SJSA1 (cell line): ENCODE measurements at places on chromosomes 5 and 9. TPM values are rescaled to one million over a fixed set of nuclear protein-coding genes. Genes with fewer than 3 reads are reported as not detected.

- peak overlapping the region; percentile 81 for H3K4me3 ChIP-seq
- H3K36me3 ChIP-seq = no peaks in the 10 kb centered on the region; the same call in 1 of the 2 replicates
- H3K27me3 ChIP-seq = no peaks in the 10 kb centered on the region
- peak overlapping the region; percentile 38 for H3K27ac ChIP-seq
These were observed 724 bp downstream of the NR2F1-AS1 start for GRCh38 chr5:93580063-93580926.

- H3K27me3 ChIP-seq = no peaks in the 10 kb centered on the region
- no peak overlapping the region for H3K4me3 ChIP-seq
- no peaks in the 10 kb centered on the region for H3K36me3 ChIP-seq
These were observed 334.4 kb downstream of the KCTD16 start for GRCh38 chr5:144504929-144505577.

DNA sequence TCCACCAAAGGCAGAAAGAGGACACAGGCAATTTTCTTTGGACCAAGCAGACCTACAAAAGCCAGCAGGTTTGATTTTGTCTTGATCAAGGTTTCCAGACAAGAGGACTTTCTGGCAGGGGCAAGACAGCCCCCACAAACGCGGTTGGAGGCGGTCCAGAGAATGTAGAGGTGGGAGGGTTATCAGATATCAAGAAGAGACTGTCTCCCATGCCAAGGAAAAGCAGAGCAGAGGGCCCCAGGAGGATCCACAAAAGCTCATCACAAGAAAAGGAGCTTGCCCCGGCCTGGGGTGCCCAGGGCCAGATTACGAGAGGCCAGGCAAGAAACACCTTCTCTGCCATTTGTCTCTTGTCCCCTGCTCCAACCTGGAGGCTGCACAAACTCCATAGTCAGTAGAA is 538.9 kb downstream of the BNC2 start:
- peaks cover 34% of the 10 kb centered on the region for H3K4me1 ChIP-seq
- no peak overlapping the region for H3K27ac ChIP-seq
- H3K4me3 ChIP-seq = no peak overlapping the region
- H3K27me3 ChIP-seq = no peaks in the 10 kb centered on the region

DNA sequence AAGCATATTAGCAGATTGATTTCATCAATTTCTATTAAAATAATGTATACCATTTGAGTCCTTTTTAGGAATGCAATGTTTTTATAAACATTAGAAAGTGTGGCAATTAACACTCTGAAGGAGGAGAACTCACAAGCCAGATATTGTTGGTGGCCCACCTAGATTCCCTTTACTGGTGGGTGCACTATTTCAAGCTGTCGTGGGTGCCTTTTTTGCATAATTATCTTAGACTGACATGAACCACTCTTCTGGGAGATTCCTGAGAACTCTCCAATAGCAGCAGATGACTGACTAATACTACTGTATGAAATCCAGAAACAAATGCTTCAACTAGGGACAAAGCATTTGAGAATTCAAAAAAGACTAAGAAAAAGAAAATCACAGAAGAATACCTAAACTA is 526.0 kb downstream of the CDH18 start:
- no peaks in the 10 kb centered on the region for H3K27me3 ChIP-seq
- H3K27ac ChIP-seq = no peak overlapping the region
- H3K4me3 ChIP-seq = no peak overlapping the region
- DNase-seq = no peak
- H3K36me3 ChIP-seq = no peaks in the 10 kb centered on the region

- no peaks in the 10 kb centered on the region for H3K4me1 ChIP-seq
- H3K36me3 ChIP-seq = no peaks in the 10 kb centered on the region
- H3K27ac ChIP-seq = no peak overlapping the region
- no peak for DNase-seq
- H3K27me3 ChIP-seq = no peaks in the 10 kb centered on the region
These were observed 61.2 kb downstream of the TMEM232 start for GRCh38 chr5:110665184-110665726.

- 0 out of 2 replicates have a peak, but pooled peaks cover under 1% of the 10 kb centered on the region for H3K36me3 ChIP-seq
- no peaks in the 10 kb centered on the region for H3K27me3 ChIP-seq
- H3K4me3 ChIP-seq = no peak overlapping the region
- DNase-seq = peak; percentile 84
- peaks cover 22% of the 10 kb centered on the region for H3K4me1 ChIP-seq
These were observed 226.1 kb downstream of the NR3C1 start for GRCh38 chr5:143177263-143177983.

DNA sequence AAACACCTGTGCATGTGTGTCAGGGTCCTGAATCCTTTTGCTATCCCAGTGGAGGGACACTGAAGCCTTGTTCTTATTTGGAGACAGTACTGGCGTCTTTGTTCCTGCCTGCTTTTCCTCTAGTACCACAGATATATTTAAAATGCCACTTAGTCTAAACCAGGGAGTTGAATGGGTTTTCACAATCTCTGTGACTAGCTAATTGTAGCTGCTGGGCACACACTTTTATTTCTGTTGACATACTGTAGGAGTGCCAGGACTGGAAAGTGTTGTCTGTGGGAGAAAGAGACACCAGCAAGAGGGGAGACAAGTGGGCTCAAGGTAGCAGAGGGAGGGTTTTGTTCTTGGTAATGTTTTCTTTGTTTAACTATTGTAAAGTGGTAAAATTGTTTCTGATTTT is 174.0 kb upstream of the SV2C start:
- H3K4me1 ChIP-seq = no peaks in the 10 kb centered on the region
- no peaks in the 10 kb centered on the region for H3K36me3 ChIP-seq
- DNase-seq = no peak
- no peak overlapping the region for H3K4me3 ChIP-seq

DNA sequence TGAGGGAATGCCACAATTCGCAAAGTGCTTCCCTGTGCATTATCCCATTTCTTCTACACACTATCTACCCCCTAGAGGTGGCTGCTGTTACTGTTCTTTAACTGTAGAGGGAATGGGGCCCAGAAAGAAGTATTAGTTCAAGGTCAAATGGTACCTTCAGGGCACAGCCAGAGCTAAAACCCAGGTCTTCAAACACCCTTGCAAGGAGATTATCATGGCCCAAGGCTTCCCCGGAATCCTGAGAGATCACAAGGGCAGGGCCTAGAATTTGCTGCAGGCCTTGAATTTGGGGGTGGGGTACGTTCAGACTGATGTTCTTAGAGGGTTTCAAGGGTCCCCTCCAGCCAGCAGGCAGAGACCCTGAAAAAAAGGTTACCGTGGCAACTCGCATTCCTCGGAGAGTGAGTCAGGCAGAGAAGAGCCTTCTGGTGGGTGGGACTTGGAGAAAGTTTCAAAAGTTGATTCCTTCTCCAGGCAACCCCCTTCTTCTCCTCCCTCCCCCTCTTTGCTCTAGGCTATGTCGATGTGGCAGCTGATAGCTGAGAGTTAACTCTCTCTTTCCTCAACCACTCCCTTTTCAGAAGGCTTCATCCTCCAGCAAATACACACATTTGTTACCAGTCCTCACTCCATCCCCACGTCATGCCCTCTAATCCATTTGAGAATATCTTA is 1.9 kb downstream of the SPARC start:
- H3K4me3 ChIP-seq = peak overlapping the region; percentile 58
- peak; percentile 97 for DNase-seq
- peaks cover 61% of the 10 kb centered on the region for H3K36me3 ChIP-seq
- H3K4me1 ChIP-seq = peaks cover 64% of the 10 kb centered on the region

DNA sequence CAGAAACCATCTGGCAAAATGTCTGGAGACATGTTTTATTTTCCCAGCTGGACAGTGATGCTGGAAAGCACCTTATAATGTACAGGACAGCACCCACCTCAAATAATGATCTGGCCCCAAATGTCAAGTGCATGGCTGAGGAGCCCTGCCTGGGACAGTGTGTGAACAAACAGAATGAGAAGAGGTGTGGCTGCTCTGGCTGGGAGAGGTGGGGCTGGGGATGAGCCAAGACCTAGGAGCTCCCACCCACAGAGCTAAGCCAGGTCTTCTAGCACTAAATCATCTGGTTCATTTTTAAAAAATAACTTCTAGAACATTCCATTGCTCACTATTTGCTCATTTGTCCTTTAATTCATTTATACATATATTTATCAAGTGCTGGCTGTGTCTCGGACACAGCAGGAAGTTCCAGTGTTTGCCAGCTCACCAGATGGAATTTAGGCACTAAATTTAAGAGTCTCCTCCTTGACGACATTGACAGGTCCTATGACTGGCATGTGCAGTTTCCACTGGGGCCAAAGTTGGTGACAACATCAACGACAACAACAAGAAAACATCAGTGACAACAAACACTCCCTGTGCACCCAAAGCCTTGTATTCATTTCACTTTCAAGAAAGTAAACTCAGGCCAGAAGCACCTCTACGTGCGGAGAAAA is 59.1 kb downstream of the GTF3C4 start:
- no peak overlapping the region for H3K4me3 ChIP-seq
- 0 out of 2 replicates have a peak, but pooled peaks cover 4% of the 10 kb centered on the region for H3K27me3 ChIP-seq
- H3K36me3 ChIP-seq = no peaks in the 10 kb centered on the region
- H3K27ac ChIP-seq = no peak overlapping the region
- no peak for DNase-seq
- no peaks in the 10 kb centered on the region for H3K4me1 ChIP-seq

- no peak overlapping the region for H3K4me3 ChIP-seq
- peaks cover 24% of the 10 kb centered on the region for H3K36me3 ChIP-seq
- peaks cover 38% of the 10 kb centered on the region for H3K4me1 ChIP-seq
- no peak for DNase-seq
- H3K27ac ChIP-seq = no peak overlapping the region
These were observed 74.1 kb downstream of the ANKRD33B start for GRCh38 chr5:10637944-10638343.

Gene TMEM215
- total RNA-seq = not detected in 2 replicates

Gene ENTR1
- total RNA-seq = 25.3 and 34.8 TPM in 2 replicates

Gene NTNG2
- not detected in 2 replicates for total RNA-seq

Gene OTP
- not detected in 2 replicates for total RNA-seq

Gene PRSS3
- not detected in 2 replicates for total RNA-seq

Gene INSL4
- total RNA-seq = 0.81 TPM in 1 of 2 replicates, not detected in the other

Gene SV2C
- total RNA-seq = not detected in 2 replicates

Gene IFNA21
- total RNA-seq = not detected in 2 replicates
